ENCODE measurements at places on chromosomes 5 and 9.

DNA sequence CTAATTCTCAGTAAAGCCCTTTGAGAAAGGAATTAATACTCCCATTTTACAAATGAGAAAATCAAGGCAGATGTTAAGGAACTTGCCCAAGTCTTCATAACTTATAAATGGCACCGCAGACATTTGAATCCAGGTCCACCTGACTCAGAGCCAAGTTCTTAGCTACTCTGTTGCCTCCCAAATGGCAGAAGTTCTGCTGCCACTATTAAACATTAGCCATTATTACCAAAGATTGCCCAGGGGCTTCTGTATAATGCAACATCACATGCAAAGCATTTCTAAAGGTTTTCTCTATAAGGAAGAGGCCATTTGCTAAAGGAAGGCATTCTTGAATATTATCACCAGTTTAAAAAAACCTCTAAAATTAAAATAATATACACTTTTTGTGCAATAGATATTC, 28.3 kb downstream of the TPD52L3 start:
- DNase-seq: no peak

GRCh38 chr5:37892586-37892985, 52.7 kb upstream of the GDNF start:
- no peak for DNase-seq

- no peak for DNase-seq
Measured at GRCh38 chr9:7957803-7958202, 158.2 kb upstream of the DMAC1 start.

DNA sequence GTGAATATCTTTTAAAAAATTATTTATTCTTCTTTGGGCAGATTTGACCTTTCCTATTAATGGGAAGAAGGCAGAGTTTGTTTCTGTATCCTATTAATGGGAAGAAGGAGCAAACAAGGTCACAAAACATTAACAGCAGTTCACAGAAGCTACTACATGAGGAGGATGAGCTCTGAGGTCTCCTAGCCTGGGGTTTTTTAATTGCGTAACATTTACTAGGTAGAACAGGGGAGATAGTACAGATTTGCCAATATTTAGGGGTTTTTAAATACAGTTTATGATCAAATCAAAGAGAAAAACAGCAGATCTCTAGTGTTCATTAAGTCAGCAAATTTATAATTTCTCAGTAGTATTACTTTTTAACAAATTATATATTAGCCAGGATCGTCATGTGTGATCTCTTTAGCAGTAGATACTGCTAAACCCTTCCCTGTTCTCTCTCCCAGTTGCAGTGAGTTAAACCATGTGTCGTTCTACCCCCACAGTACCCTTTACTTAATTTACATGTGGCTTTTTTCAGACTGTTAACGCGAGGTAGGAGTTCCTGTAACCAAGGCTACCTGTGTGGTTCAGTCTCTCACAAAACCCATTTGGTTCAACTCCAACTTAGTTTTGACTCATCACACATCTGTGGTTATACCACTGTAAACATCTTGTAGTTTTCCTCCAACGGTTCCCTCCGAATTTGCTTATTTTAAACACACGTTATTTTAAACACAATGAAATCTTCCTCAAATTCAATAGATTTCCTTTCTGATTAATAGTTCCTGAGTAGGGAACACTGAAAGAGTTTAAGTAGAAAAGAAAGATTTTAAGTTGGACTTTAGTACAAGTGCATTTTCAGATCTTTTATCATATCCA, 13.3 kb downstream of the SLC25A46 start:
- no peak for DNase-seq

- DNase-seq: no peak
Measured at GRCh38 chr5:36723912-36724311, 117.5 kb downstream of the SLC1A3 start.

- DNase-seq: no peak
Measured at GRCh38 chr5:98768160-98768959, 5.1 kb upstream of the RGMB start.

DNA sequence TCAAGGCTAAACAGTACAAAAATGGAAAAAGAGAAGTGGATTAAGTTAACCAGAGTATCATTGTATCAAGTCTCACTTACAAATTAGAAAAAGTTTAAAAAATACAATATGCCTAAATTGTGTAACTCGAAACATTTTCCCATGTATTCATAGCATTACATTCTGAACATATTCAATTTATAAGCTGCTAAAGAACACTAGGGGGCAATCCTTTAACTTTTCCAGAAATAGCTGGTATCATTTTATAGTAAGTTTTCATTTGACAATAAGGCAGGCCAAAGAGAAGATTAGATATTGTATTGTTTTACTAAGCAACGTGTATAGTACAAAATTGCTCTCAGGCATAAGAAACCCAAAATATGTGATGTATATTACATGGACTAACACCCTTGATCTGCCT, 234.6 kb downstream of the ADGRV1 start:
- DNase-seq: no peak

DNA sequence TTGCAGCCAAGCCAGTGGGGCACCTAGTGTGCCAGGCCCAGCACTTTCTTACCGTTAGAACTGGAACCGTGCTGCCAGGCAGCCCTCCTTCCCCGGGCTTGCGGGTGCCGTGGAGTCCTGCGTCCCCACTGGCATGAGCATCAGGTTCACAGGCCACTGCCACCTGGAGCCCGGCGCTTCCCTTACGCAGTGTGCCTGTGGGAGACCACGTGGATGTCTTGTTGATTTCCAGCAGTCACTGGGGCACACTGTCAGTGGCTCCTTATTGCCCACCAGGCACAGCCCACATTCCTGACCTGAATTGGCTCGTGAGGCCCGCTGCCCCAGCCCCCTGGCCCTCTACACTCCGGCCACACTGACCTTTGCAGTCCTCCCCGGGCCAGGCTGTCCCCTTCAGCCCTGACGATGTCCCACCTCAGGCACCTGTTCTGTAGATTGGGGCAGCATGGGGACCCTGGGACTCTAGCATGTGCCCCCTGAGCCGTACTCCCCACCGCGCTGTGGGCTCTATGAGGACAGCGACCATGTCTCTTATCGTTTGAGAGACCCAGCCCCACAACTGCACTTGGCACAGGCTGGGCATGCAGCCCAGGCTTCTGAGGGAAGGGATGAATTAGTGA, 10.4 kb upstream of the CEL start:
- no peak for DNase-seq

DNA sequence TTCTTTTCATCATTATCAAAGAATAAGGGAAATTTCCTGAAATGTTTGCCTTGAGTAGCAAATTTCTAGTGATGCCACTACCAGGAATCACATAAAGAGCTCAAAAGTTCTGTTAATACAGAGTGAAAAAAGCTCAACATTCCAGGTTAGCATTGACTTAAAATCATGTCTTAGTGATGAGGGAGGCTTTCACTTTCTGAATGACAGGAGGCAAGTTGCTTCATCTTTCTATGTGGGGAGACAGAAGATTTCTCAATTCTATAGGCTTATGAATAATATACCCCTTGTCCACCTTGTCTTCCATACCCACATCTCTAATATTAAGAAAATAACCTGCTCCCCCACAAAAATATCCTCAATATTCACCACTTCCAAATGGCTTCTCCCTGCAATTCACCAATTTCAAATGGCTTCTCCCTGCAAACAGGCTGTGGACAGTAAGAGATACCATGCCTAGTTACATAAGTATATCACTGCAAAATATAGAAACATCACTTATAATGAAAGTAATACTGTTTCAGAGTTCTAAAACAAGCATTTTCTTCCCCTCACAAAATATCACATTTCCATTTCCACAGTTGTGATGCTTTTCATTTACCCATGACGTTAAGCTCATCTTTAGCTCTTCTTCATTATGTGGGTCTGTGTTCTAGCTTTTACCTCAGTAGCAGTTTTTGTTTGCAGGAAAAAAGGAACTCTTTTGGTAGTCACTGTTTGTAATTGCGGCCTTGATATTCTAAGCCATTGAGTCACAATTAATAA, 2.2 kb upstream of the JAK2 start:
- no peak for DNase-seq

DNA sequence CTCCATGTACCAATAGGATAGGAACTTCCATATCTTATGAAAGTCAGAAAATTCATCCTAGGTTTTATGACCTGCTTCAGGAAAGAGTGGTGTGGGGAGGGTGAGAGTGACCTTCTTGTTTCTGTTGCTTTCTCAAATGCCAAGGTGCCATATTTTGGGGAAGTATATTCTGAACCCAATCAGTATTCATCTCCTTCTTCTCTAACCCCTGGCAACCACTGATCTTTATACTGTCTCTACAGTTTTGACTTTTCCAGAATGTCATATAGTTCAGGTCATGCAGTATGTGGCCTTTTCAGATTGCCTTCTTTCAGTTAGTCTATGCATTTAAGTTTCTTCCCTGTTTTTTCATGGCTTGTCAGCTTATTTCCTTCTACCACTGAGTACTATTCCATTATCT, 321.4 kb upstream of the SEMA6A start:
- DNase-seq: no peak

DNA sequence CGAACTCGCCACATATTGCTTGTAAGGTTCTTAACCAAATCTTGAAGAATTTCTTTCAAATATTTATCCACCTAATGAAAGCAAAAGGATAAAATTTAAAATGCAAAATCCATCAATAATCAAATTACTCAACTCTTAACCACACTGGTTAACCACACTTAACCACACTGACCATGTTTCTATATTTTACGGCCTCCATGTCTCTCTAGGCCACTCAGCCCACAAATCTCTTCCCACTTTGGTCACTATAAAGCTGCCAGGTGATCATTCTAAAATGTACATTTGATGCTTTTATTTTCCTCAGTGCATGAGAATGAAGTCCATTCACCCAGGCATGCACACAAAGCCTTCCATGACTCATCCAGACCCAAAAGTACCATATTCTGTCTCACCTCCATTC, 56.4 kb upstream of the OR2K2 start:
- DNase-seq: no peak
